ENCODE measurements at places on chromosomes 7 and 10.

- no peak for DNase-seq
Measured at GRCh38 chr10:86376403-86376802, 9.8 kb upstream of the GRID1 start.

GRCh38 chr7:130884437-130885417 is 150.7 kb upstream of the KLF14 start:
- no peak for DNase-seq

DNA sequence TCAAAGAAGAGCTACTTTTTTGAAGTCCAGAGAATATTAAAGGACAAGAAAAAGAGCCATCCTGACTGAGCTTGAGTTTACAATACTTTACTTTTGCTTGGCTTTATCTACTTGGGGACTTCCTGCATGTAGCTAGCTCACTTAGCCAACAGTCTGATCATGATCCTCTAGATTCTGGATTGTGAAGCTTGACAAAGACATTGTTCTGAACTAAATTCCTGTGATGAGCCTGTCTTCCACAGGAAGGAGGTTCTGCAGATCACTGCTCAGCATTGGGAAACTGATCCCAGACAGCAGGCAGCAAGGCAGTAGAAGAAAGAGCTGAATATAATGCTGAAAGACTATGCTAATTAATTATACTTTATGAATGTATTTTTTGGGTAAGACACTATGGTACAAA is 296.4 kb downstream of the DGKB start:
- DNase-seq: no peak

- no peak for DNase-seq
Measured at GRCh38 chr7:102926783-102927140, 14.0 kb downstream of the LRRC17 start.

- no peak for DNase-seq
Measured at GRCh38 chr7:132857703-132858102, 224.2 kb downstream of the CHCHD3 start.

DNA sequence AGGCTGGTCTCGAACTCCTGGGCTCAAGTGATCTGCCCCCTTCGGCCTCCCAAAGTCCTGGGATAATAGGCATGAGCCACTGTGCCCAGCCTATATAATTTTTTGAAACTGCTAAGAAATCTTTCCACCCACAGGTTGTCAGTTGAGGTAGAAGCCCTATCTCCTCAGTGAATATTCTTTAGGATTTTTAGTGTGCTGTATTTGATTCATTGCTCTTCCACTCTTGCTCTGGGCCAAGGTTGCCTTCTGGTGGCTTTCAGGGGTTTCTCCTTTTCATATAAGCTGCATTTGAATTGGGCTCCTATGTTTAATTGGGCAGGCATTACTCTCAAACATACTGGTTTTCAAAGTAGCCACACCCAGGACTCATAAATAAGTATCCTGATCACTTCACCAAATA is 931.2 kb downstream of the GATA3 start:
- no peak for DNase-seq

DNA sequence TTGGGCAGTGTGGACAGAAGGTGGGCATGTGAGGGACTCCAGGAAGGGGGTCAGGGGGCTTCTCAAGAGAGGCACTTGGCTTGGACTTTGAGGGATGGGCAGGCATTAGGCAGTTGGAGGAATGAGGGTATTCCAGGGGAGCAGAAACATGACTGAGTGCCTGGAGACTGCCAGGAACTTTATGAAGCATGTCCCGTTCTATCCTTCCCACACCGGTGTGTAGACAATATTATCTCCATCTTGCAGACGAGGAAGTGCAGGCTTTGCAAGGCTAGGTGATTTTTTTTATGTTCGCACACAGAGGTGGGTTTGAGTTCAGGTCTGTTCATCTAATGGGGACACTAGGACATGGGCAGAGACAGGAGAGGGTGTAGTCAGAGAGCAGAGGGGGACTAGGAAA is 162.7 kb downstream of the RPS24 start:
- no peak for DNase-seq

DNA sequence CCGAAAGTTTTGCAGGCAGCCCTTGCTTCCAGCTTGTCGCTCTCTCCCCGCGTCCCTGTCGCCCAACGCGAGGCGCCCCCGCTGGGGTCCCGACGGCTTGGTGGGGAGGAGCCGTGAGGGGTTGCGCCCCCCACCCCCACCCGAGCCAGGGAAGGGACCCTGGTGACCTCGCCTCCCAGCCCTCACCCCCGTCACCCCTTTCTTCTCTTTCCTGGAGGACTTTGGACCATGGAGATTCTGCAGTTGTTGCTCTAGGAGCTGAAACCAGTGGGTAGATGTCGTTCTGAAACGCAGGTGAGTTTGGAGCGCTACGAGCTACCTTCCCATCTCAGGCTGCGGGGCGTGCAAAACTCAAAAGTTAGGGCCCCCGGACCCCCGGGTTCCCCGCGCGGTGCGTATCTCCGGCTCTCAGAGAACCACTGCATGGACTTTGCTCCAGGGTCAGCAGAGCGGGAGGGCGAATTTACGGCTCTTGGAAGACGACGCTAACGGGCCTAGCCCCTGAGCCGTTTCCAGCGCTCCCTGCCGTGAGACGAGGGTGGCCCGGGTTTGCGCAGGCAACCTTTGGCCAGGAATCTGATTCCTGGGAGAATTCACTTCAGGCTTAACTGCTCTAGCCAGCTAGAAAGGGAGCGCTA is 684 bp upstream of the ATXN7L1 start:
- peak; percentile 50 for DNase-seq

GRCh38 chr7:44738051-44738723 is 10.5 kb upstream of the ZMIZ2 start:
- no peak for DNase-seq

DNA sequence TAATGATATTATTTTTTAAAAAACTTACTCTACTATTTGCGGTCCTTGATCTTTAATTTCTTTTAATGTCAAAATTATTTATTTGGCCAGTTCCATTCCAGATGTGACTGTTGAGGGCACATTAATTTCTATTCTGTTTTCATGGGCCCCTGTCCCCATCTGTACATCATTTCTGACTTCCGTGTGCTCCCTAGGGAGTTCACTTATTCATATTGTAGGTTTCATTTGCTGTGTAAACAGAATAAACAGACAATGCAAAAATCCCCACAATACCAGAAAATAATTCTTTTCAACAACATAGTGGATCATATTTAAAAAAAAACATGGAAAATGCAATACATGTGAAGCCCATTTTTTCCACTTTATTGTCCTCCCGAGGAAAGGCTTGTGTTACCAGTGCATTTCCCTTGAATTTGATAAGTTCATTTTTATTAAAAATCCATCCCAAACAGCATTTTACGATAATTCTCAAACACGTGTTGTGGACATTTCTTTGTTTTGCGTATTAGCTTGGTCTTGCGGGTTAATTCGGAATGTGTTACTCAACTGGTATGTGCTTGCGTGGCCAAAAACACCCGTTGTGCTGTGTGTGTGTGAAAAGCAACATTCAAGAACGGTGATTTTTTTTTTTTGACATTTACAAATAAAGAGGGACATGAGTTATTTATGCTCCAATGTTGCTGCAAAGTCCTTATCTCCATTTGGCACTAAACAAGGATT is 138.4 kb downstream of the MGMT start:
- no peak for DNase-seq

DNA sequence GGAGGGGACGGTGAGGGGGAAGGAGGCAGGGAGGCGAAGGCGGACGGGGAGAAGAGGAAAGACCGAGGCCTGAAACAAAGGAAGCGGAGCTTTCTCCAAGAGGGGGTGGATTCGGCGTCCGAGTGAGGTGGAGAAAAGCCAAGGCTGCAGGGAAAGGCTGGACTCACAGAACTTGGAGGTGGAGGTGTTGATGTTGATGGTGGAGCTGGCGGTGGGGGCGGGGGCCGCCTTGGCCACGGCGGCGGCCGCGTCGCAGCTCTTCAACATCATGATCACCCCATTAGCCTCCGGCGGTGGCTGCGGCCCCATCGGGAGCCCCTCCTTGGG is 578 bp downstream of the CACUL1 start:
- DNase-seq: peak; percentile 52

DNA sequence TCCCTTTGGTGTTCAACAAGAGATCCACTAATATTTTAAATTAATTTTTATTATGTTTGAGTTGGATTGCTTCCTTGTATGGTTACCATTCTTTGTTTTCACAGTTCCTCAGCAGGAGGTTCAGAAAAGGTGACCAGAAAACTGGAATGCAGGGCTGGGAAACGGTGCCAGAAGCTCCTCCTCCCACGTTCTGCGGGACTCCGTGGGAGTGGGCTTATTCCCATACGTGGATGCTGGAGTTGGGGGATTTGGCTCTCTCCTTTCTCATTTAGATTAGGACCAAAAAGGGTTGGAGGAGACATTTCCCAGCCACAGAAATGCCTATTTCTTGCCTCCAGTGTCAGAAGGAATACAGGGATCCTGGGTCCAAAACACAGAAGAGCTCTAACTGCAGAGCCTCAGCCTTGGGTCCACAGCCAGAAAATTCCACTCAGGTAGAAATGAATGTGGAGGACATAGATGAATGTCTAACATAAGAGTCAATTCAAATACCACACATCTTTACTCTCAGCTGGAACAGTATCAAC is 56.0 kb downstream of the SORBS1 start:
- no peak for DNase-seq

GRCh38 chr7:18179093-18179492 is 151.4 kb upstream of the PRPS1L1 start:
- DNase-seq: no peak

DNA sequence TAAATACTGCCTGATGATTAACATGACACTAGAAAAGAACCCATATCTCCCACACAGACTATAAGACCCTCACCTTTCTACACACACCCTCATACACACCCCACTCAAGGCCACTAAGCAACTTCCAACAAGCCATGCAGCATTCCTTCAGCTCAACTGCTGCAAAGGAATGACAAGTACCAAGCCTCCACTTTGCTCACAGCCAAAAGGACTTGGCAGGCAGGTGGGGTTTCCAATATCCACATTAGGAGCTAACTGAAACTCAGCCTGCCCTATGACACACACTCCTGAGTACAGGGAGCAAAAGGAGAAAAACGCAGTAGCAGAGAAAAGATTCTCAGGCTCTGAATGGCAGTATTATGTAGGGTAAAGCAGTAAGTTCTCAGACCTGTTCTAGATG is 13.4 kb downstream of the USP54 start:
- no peak for DNase-seq

DNA sequence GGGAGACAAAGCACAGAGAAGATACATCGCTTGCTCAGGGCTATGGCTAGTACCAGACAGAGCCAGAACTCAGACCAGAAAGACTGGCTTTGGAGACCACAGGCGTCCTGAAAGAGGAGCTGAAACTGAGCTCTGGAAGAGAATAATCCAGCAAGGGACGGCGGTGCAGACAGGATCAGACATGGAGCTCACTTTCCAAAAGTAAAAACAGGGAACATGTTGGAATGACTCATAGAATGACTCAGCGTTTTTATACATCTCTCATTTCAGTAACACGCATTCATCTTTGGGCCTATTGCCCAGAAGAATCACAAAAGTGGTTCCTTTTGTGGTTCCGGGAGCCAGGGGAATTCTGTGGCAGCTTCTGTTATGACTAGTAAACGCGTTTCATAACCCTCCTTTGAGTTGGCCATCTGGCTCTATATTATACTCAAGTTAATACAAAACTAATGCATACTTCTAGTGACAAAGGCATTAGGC is 37.2 kb downstream of the PLEKHS1 start:
- DNase-seq: no peak

GRCh38 chr7:74032191-74032490 is 4.2 kb downstream of the ELN start:
- no peak for DNase-seq

- DNase-seq: no peak
Measured at GRCh38 chr7:108109221-108109908, 20.8 kb downstream of the LAMB4 start.

- no peak for DNase-seq
Measured at GRCh38 chr10:34719746-34720145, 95.3 kb downstream of the PARD3 start.

GRCh38 chr10:44724415-44725174 is 186.5 kb upstream of the TMEM72 start:
- no peak for DNase-seq

DNA sequence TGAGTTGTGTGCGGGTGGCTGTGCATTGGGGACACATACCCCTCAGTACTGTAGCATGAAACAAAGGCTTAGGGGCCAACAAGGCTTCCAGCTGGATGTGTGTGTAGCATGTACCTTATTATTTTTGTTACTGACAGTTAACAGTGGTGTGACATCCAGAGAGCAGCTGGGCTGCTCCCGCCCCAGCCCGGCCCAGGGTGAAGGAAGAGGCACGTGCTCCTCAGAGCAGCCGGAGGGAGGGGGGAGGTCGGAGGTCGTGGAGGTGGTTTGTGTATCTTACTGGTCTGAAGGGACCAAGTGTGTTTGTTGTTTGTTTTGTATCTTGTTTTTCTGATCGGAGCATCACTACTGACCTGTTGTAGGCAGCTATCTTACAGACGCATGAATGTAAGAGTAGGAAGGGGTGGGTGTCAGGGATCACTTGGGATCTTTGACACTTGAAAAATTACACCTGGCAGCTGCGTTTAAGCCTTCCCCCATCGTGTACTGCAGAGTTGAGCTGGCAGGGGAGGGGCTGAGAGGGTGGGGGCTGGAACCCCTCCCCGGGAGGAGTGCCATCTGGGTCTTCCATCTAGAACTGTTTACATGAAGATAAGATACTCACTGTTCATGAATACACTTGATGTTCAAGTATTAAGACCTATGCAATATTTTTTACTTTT is 1.8 kb downstream of the DDIT4 start:
- no peak for DNase-seq

GRCh38 chr7:148368562-148368961 is 222.0 kb upstream of the C7orf33 start:
- no peak for DNase-seq

GRCh38 chr7:87882151-87882937 is 6.1 kb downstream of the DBF4 start:
- DNase-seq: no peak

DNA sequence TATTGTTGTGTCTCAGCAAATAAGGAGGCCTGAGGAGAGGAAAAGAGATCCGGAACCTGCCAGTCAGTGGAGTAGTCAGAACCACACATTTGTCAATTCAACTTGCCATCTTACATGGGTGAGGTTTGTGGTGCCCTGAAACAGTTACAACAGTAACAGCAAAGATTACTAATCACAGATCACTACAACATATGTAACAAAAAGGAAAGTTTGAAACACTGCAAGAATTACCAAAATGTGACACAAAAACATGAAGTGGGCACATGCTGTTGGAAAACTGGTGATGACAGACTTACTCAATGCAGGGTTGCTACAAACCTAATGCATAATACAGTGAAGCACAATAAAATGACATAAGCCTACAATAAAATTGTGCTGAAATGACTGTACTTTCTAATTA is 89.4 kb downstream of the LRRN3 start:
- DNase-seq: no peak

- DNase-seq: no peak
Measured at GRCh38 chr10:129845111-129845753, 118.8 kb downstream of the EBF3 start.

GRCh38 chr7:70343519-70343918 is 745.2 kb downstream of the AUTS2 start:
- no peak for DNase-seq

Data from progenitor cell of endocrine pancreas (in vitro differentiated cells).